ENCODE measurements at places on chromosomes 6 and 20.

GRCh38 chr6:104795363-104795762 lies 64.4 kb downstream of the HACE1 start:
- DNase-seq, result no peak

- DNase-seq, result no peak
Observed at GRCh38 chr6:41559655-41560427, 13.7 kb downstream of the FOXP4 start.

DNA sequence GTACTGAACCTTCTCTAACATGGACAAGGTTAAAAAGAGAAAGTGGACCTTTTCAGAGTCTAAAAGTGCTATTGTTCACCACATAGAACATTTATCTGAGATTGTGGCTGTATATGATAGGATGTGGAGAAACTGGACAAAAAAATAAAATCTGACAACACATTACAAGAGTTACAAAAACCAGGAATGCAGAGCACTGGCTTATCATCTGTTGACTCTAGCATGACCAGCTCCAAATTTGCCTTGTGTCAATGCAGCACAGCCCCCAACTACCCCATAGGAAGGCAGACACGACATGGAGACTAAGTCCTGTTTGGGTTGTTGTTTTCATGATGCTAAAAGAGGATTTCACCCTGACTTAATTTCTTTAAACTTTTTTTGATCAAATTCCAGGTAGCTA lies 436.9 kb upstream of the MARCKS start:
- no peak for DNase-seq

- DNase-seq, result no peak
Observed at GRCh38 chr20:21633829-21634228, 71.6 kb upstream of the PAX1 start.

- no peak for DNase-seq
Observed at GRCh38 chr20:34201531-34201930, 39.7 kb upstream of the ASIP start.

GRCh38 chr6:111813677-111814310 lies 59.5 kb downstream of the FYN start:
- DNase-seq, result no peak

DNA sequence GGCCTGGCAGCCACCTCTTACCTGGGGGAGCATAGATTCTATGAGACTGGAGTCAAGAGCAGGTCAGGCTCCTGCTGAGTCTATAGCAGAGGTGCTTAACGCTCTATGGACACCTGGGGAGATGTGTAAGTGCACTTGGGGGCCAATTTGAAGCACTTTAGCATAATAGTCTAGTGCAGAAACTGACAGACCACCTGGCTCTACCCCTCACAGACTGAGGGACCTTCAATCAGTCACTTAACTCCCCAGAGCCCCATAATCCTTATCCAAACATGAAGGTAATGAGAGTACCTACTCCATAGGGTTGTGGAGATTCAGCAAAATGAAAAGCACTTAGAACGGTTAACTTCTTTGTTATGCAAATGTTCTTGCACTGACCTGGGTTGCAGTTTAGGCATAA lies 87.3 kb upstream of the SLC22A16 start:
- no peak for DNase-seq

- DNase-seq, result no peak
Observed at GRCh38 chr20:5315807-5316187, 957 bp downstream of the PROKR2 start.

DNA sequence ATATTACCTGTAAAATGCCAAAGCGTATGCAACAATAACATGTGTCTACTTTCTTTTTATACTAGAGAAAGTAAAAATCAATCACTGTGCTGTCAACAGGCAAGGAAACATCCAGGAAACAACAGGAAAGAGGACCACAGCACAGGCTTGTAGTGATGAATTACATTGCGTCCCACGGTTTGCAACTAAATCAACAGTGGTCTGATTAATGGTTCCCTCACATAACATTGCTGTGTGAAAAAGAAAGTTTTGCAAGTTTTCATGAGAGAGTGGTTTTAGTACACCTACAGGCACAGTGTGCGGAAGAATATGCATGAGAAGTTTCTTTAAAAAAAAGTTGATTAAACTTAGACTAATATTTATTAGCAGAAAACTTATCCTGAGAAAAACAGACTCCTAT lies 329.5 kb upstream of the HSF2 start:
- no peak for DNase-seq

GRCh38 chr6:27838945-27839625 lies 73.1 kb downstream of the OR2B2 start:
- peak; percentile 29 for DNase-seq

- no peak for DNase-seq
Observed at GRCh38 chr6:84515067-84515466, 249.3 kb downstream of the TBX18 start.

DNA sequence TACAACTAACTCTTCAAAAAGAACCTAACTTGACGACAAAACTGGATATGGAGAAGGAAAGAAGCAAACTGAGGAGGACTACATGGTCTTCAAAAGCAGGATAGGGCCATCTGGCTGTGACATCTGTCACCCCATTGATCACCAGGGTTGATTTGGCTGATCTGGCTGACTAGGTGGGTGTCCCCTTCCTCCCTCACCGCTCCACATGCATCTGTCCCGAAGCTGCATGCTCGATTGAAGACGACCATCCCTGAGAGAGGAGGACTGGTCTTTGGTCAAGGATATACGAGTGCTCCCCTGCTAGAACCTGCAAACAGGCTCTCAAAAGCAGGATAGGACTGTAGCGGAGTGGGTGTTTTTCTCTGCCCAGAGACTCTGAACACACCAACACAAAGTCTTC lies 21.7 kb downstream of the CPNE1 start:
- DNase-seq, result no peak

- DNase-seq, result no peak
Observed at GRCh38 chr6:130043344-130043743, 25.0 kb downstream of the L3MBTL3 start.
